ENCODE measurements at places on chromosomes 2 and 18. TPM values are rescaled to one million over a fixed set of nuclear protein-coding genes. Genes with fewer than 3 reads are reported as not detected.

Gene TUBA4B
- not detected for total RNA-seq

Gene SKOR2
- total RNA-seq, result not detected

Gene RAB17
- not detected for total RNA-seq

Gene LYPD6
- total RNA-seq, result not detected

Gene SERPINB10
- not detected for total RNA-seq

Gene CSRNP3
- not detected for total RNA-seq

Gene AKAIN1
- total RNA-seq, result not detected

Gene SAG
- total RNA-seq, result 1.3 TPM

Gene GEN1
- total RNA-seq, result 24.0 TPM

Gene TXNDC2
- total RNA-seq, result not detected

Gene AQP12A
- total RNA-seq, result not detected

Gene SLC5A7
- not detected for total RNA-seq

Gene RND3
- not detected for total RNA-seq

Gene KANSL1L
- 4.6 TPM for total RNA-seq

Gene STAT4
- 52.6 TPM for total RNA-seq

Gene FSIP2
- total RNA-seq, result 0.10 TPM

Gene HOXD8
- not detected for total RNA-seq

Gene ITGA4
- 46.5 TPM for total RNA-seq

Gene PTRHD1
- 20.3 TPM for total RNA-seq

Gene CCDC138
- 9.5 TPM for total RNA-seq

Gene ANKRD62
- total RNA-seq, result not detected

Gene ZNF638
- total RNA-seq, result 87.4 TPM

Gene STAT1
- 314 TPM for total RNA-seq

Gene GKN1
- total RNA-seq, result not detected

Gene PRSS56
- not detected for total RNA-seq

Gene ABCB11
- total RNA-seq, result not detected

Gene FAM110C
- 3.6 TPM for total RNA-seq

Gene REG1A
- total RNA-seq, result not detected

Gene RTP5
- 0.12 TPM for total RNA-seq

Gene SPAST
- total RNA-seq, result 15.3 TPM

Data from activated CD4-positive, alpha-beta memory T cell treated with anti-CD3 and anti-CD28 coated beads for 36 hours (primary cell).